Activated CD4-positive, alpha-beta T cell treated with anti-CD3 and anti-CD28 coated beads, Interleukin-2, amount 10 ng/mL, durations not matched to agents 7 days and 5 days (primary cell): ENCODE measurements at places on chromosomes 12 and 14. TPM values are rescaled to one million over a fixed set of nuclear protein-coding genes. Genes with fewer than 3 reads are reported as not detected.

SRRM4 gene
- total RNA-seq = not detected

- no peak for DNase-seq
These were observed 49.2 kb upstream of the SLC38A1 start for GRCh38 chr12:46318037-46318436.

POLE gene
- total RNA-seq = 167 TPM

AGAP2 gene
- 73.3 TPM for total RNA-seq

KRT7 gene
- total RNA-seq = 2.2 TPM

GRCh38 chr12:5923043-5923605, 21.9 kb downstream of the ANO2 start:
- DNase-seq = no peak
